Stimulated activated CD4-positive, alpha-beta T cell treated with anti-CD3 and anti-CD28 coated beads, Interleukin-4, amount 100 ng/mL, for 4 hours (primary cell): ENCODE measurements at places on chromosomes 7 and 10.

DNA sequence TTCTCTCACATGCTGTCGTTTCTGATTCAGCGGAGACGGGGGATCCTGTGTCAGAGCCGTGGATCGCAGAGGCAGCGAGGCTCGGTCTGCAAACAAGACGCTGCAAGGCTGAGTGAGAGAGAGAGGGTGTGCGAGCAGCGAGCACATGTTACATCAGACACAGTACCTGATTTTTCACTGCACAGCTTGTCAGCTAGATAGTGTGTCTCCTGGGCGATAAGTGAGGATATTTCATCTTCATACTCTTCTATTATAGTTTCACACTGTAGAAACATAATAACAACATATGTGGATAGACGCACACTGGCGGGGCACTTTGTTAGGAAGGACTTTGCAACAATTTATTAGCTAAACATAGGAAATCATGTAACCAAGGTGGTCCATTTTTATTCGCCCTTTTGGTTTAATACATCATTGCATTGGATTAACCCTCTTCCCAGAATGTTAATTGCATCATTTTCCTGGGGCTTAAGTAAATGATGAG is 39.5 kb downstream of the CNPY1 start:
- no peak for DNase-seq

- no peak for DNase-seq
Measured at GRCh38 chr10:44396671-44397191, 11.8 kb upstream of the CXCL12 start.

- no peak for DNase-seq
Measured at GRCh38 chr7:64630496-64630895, 35.4 kb upstream of the ZNF107 start.

DNA sequence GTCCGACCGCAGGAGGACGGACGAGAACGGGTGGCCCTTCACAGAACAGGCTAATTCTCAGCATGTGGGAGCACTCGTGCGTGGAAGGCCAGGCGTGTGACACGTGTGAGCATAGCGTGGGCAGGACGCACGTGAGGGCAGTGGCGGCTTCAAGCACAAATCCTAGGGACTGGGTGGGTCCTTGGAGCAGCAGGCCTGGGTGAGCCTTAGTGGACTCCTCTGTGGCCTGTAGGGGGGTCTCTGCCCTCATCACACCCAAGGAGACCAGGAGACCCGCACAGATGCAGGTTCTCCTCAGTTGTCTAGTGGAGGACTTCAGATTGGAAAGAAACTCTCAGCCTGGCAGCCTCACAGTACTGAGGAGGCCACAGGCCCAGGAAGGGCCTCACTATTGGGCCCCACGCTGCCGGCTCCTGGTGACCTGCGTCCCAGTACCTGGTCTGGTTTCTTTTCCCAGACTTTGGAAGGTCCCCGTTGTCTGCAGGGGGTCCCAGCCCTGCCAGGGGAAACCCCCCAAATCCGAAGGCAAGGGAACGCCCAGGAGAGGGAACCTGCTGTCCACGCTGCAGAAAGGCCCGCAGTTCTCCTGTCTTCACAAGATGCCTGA is 49.1 kb upstream of the FAM20C start:
- no peak for DNase-seq

DNA sequence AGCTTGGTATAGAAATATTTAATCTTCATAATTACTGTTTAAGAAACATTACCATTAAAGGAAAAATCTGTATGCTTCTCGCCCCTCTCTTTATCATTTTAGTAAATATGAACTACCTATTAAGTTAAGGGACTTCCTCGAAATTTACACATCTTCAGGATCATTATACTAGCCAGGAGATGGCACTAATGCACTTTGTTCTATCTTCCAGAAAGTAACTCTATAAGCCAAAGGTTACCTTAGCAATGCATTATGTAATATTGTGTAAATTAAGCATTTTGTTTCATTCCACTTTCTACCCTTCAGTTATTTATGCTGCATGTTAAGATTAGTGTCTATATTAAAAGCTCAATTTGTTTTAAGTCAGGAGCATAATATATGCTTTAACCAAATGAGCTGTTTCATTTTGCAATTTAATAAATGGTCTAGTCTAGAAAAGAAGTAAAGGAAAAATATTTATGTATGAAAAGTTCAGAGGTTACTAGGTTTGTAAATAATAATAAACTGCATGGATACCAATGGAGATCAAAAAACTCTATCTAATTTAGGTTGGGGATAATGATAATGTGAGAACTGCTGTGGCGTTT is 128.5 kb downstream of the ANKRD7 start:
- no peak for DNase-seq

DNA sequence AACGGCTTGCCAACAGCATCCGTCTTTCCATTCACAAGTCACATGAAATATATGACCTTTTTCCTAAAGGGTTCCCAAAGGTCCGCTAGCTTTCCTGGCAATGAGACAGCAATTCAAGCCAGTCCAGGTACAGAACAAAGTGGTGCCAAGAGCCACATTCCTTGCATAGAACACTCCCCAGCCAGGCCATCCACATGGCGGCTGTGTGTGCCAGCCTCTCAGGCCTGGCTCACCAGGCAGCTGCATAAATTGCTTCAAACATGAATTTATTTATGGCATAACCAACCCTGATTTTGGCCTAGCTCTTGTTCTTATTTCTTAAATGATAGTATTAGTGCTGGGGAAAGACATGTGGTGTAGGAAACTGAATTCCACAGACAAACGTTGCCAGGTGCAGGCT is 63.7 kb upstream of the CREB5 start:
- no peak for DNase-seq

DNA sequence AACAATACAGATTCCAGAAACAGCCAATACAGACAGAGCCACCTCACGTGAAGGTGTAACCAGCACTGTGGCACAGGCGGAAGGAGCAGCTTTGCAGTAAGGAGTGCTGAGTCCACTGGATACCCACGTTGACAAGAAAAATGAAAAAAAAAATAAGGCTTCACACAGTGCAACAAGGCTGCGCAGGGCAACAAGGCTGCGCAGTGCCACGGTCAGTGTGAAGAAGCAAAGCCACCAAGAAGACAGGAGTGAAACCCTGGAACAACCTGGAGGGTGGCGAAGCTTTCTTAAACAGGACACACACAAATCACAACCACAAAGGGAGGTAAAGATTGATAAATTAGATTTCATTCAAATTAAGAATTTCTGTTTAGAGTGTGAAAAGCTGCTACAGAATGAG is 204.0 kb downstream of the MAD1L1 start:
- DNase-seq, result no peak

GRCh38 chr7:157440346-157441022 is 103.7 kb downstream of the DNAJB6 start:
- DNase-seq, result no peak

DNA sequence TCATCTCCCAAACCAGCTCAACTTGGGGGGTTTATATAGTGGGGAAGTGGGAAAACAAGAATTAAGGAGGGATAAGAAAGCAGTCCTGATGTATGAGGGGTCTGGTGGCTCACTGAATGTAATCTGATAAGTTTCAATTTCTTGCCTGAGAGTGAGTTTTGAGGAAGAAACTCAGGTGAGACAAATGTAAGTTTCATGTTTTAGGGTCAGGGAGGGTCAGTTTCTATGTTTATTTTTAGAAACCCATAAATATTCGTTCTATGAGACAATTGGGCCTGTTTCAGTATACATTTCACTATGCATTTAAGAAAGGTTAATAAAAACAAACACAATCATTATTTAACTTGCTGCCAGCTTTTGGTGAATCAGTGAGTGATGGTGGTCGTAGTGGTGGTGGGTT is 128.0 kb upstream of the MBL2 start:
- no peak for DNase-seq

DNA sequence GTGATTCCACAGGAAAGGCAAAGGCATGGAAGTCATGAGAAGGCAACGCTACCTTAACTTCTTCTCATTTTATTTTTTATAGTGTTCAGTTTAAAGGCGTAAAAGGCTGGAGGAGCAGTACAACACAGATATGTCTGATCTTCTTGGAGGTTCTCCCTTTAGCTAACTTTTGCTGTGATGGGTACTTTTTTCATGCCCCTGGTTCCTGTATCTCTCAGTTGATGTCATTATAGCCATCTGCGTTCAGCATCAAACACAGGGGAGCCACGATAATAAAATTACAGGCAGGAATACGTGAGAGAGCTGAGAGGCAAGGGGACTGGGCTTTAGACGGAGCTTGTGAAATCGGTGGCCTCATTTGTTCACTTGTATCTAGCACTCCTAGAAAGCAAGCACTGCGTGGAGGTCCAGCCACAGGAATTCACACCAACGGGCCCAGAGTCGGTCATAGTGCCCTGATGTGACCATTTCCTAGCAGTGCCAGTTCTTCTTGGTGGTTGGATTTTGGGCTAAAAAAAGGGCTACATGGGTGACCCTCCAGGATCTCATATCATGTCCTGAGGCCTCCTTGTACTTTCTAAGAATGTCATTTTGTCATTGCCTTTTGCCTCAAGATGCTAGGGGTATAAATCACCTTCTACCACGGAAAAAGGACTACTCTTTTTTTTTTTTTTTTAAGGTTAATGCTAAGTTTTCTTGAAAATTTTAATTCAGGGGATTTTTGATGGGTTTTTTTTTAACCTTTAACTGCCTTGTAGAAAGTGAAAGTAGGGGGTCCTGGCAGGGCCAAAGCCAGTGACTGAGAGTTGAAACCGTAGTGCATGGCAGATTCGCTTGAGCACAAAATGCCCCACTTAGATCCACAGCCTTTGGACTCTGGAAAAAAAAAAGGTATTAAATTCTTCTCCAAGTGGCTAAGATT is 191.5 kb downstream of the CELF2 start:
- DNase-seq, result no peak

DNA sequence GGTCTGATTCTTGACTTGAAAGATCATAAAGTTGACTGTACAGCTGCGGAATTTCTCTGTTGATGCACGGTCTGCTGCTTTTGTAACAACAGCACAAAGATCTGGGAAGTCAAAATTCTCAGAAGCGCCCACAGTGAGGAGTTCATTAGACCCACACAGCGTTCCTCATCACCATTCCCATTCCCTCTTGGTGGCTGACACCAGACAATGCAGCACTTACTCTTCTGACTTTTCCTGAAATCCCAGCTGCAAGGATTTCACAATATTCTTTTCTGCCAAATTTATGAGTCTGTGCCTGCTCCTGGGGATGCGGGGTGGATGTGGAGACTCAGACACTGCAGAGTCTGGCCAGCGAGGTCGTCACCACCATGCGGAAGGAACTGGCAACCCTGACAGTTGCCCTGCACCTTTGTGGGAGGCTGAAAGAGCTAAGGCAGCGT is 233.9 kb downstream of the FANK1 start:
- DNase-seq, result no peak
